ENCODE measurements at places on chromosomes 16 and 17. TPM values are rescaled to one million over a fixed set of nuclear protein-coding genes. Genes with fewer than 3 reads are reported as not detected.

TBC1D3E gene
- total RNA-seq = not detected

CPHXL2 gene
- total RNA-seq = not detected

CDRT15 gene
- total RNA-seq = not detected

SEPTIN12 gene
- not detected for total RNA-seq

MLKL gene
- total RNA-seq = 24.6 TPM

OR4D1 gene
- not detected for total RNA-seq

TBC1D3C gene
- not detected for total RNA-seq

RSPRY1 gene
- 28.9 TPM for total RNA-seq

- no peak overlapping the region for H3K27ac ChIP-seq
- H3K4me3 ChIP-seq = peak overlapping the region; percentile 60
- DNase-seq = no peak
- peaks cover 44% of the 10 kb centered on the region for H3K27me3 ChIP-seq
- no peaks in the 10 kb centered on the region for H3K36me3 ChIP-seq
- peaks cover 39% of the 10 kb centered on the region for H3K4me1 ChIP-seq
These were observed 786 bp upstream of the CACNA1G start for GRCh38 chr17:50559674-50560184.

DNA sequence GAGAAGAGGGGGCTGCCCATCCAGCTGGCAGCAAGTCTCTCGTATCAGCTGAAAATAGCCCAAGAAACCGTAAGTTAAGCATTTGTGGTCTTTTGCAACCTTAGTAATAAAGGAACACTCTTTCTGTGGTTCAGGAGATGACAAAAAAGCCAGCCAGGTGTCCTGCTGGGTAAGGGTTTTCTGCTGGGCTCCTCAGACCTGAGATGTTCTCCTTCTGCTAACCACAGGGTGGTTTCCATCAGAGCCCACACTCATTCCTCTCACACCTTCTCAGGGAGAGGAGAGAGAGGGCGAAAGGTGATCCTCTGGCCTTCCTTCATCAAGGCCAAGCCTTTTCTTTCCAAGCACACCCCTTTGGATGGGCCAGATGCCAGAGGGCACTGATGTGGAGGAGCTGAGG lies 70.7 kb downstream of the TEX14 start:
- DNase-seq = no peak
- H3K36me3 ChIP-seq = no peaks in the 10 kb centered on the region
- no peaks in the 10 kb centered on the region for H3K4me1 ChIP-seq
- no peaks in the 10 kb centered on the region for H3K27me3 ChIP-seq
- H3K27ac ChIP-seq = no peak overlapping the region

- peaks cover 6% of the 10 kb centered on the region for H3K4me1 ChIP-seq
- no peak overlapping the region for H3K4me3 ChIP-seq
- no peaks in the 10 kb centered on the region for H3K27me3 ChIP-seq
These were observed 375.9 kb downstream of the CDH13 start for GRCh38 chr16:83002351-83003334.

DNA sequence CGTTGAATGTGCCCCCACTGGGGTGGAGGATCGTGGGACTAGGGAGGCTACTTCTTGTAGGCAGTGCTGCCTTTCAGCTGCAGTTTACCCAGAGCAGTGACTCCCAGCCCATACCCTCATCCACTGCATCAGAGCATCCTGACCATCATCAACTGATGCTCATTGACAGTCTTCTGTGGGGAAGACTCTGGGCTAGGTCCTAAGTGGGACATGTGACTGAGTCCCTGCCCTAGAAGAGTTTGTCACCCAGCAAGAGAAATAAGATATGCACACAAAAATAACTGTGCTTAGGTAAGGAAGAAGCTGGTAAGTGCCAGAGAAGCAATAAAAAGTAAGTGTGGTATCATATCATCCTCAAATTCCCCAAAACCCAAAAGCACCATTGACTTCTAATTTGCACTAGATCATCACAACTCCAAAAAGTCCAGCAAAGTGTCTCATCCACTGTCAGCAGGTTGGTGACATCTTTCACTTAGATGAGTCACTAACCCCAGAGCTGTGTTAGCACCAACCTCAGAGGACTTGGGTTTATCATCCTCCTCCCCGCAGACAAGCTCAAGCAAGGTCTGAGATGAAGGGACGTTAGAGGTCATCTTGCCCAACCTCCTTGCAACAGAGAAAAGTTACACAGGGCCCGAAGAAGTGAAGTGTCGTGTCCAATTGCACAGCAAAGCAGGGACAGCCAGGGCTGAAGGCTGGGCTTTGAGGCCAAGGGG lies 99.0 kb downstream of the CCDC182 start:
- DNase-seq = no peak
- H3K36me3 ChIP-seq = no peaks in the 10 kb centered on the region
- no peak overlapping the region for H3K4me3 ChIP-seq
- no peaks in the 10 kb centered on the region for H3K27me3 ChIP-seq
- no peak overlapping the region for H3K27ac ChIP-seq

DNA sequence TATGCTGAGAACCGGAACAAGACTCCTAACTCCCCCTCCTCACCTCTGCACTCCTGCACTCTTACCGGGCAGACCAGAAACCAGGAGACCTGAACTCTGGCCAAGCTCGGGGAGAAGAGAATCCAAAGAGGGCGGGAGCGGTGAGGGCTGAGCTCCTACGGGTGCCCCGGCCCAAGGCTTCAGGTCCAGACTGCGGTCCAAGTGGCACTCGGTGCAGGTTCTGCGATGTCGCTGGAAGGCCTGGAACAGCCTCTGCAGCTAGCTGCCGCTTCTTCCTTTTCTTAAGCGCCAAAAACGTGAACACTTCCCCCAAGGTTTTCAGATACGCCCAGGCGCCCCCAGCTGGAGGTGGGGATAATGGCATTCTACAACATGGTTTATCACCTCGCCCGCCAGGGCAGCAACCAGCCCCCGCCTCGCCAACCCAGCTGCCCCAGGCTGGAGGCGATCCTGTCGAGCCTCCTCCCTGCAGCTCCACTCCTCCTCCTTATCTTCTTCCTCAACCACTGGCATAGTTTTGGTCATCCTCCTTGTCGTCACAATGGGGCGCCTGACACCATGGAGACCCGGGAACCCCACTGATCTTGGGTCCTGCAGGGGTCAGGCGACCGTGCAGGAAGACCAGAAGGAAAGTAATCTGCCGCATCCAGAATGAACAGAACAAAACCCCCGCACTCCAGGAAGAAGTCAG lies 1735.9 kb downstream of the TP53TG3F start:
- H3K4me1 ChIP-seq = no peaks in the 10 kb centered on the region
- no peaks in the 10 kb centered on the region for H3K36me3 ChIP-seq
- H3K27me3 ChIP-seq = no peaks in the 10 kb centered on the region
- H3K4me3 ChIP-seq = no peak overlapping the region

- no peak overlapping the region for H3K4me3 ChIP-seq
- no peaks in the 10 kb centered on the region for H3K4me1 ChIP-seq
- H3K36me3 ChIP-seq = no peaks in the 10 kb centered on the region
- H3K27ac ChIP-seq = no peak overlapping the region
- no peak for DNase-seq
These were observed 157.0 kb downstream of the CCDC182 start for GRCh38 chr17:57588086-57588485.

DNA sequence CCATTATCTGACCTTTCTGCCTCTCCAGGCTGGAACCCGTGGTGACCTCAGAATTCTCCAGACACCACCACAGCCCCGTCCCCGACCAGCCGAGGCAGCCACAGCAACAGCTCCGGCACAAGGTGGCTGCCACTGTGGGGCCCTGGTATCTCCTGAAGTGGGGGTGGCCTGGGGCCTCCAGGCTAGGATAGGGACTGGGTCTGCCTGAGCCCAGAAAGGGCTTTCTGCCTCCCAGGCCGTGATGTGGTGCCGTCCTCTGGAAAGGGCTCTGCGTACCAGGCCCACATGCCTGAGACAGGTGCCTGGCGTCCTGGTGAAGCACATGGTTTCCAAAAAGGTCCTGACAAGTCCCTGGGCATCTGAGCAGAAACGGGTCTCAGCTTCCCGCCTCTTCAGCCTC lies 17.1 kb downstream of the FLYWCH1 start:
- no peaks in the 10 kb centered on the region for H3K27me3 ChIP-seq
- no peak overlapping the region for H3K27ac ChIP-seq
- peaks cover 8% of the 10 kb centered on the region for H3K36me3 ChIP-seq
- no peaks in the 10 kb centered on the region for H3K4me1 ChIP-seq
- no peak for DNase-seq
- H3K4me3 ChIP-seq = no peak overlapping the region

- no peaks in the 10 kb centered on the region for H3K27me3 ChIP-seq
- no peaks in the 10 kb centered on the region for H3K36me3 ChIP-seq
- DNase-seq = no peak
- H3K4me1 ChIP-seq = peaks cover 2% of the 10 kb centered on the region
These were observed 25.4 kb upstream of the RHOT1 start for GRCh38 chr17:32116937-32117336.

GRCh38 chr16:59432896-59433295 lies 698.8 kb upstream of the GOT2 start:
- H3K36me3 ChIP-seq = no peaks in the 10 kb centered on the region
- no peak for DNase-seq
- H3K4me1 ChIP-seq = no peaks in the 10 kb centered on the region
- no peak overlapping the region for H3K27ac ChIP-seq

DNA sequence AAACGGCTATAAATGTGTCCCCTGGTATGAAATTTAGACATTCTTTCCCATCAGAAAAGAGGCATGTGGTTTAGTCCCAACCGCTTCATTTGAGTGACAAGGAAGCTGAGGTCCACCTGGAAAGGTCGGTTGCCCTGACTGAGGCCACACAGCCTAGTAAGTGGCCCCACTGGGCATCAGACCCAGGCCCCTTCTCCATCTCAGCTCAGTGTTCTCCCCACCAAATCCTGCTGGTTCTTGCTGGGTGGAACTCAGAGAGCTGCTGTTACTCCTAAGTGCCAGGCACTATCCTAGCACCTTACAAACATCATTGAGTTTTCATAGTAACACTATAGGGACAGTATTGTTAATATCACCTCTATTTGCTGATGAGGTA lies 153.5 kb downstream of the SOCS1 start:
- no peak for DNase-seq
- peaks cover 29% of the 10 kb centered on the region for H3K4me1 ChIP-seq
- no peak overlapping the region for H3K4me3 ChIP-seq
- H3K27me3 ChIP-seq = no peaks in the 10 kb centered on the region

- H3K4me1 ChIP-seq = no peaks in the 10 kb centered on the region
- H3K4me3 ChIP-seq = no peak overlapping the region
- DNase-seq = no peak
These were observed 144.8 kb downstream of the GSG1L start for GRCh38 chr16:27918755-27919154.

DNA sequence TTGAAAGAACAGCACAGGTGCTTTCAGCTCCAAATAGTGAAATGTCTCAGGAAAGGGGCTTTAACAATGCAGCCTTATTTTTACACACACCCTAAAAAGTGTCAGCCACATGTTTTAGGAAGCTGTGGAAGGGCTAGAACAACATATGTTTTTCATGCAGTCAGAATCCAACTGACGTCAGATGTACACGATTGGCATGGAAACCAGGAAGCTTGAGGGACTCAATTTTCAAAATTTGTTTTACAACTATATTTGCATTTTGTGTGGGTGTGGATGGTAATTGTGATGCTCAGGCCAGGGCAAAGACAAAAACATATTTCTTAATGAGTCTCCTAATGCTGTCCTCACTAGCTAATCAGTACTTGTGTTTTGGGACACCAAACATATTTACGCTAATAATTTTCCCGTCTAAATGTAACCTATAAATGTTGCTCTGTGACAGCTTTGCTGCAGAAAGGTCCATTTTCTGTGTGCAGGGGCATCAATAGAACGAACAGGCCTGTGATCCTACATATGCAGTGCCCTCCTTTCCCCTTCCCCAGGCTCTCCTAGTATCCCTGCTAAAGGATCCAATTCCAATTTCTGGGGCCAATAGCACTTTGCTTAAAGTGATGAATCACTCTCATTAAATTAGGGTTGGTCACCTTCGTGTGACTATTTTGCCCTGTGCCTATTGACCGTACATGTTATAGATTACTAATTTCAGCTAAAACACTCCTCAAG lies 434.0 kb upstream of the CDH5 start:
- no peaks in the 10 kb centered on the region for H3K36me3 ChIP-seq
- H3K27ac ChIP-seq = no peak overlapping the region

DNA sequence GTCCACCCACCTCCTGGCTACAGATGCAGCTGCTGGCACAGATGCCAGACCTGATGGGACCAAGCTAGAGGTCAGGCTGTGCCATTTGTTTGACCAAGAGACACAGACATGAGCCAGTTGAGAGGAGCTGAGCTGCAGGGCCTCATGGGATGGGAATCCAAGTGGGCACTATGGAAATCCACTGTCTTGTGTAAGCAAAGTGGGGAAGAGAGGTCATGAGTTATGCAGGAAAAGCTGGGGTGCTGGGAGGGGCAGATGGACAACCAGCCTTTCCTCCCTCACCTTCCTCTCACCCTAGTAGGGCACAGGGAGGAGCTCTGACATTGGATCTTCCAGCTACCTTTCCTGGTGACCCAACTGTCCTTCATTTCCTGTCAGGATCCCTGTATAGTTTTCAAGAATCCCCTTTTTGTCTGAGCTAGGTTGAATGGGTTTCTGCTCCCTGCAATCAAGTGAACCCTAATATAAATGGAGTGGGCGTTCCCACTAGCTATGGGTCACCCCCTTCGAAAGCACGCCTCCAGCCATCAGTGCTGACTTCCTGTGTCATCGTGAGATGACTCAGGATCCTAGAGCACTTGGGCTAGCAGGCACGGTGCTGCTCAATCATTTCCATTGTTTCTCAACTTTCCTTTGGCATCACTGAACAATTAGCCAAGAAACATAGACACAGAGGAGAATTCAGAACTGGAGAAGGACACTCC lies 13.6 kb downstream of the ATPAF2 start:
- no peaks in the 10 kb centered on the region for H3K27me3 ChIP-seq
- peak; percentile 29 for DNase-seq
- H3K27ac ChIP-seq = peak overlapping the region; percentile 9
- H3K4me3 ChIP-seq = no peak overlapping the region
- H3K4me1 ChIP-seq = peaks cover 4% of the 10 kb centered on the region
- H3K36me3 ChIP-seq = peaks cover 22% of the 10 kb centered on the region

GRCh38 chr16:30888856-30889499 lies 4.9 kb downstream of the BCL7C start:
- H3K36me3 ChIP-seq = peaks cover 69% of the 10 kb centered on the region
- H3K4me1 ChIP-seq = peaks cover 12% of the 10 kb centered on the region
- no peak overlapping the region for H3K27ac ChIP-seq
- H3K27me3 ChIP-seq = no peaks in the 10 kb centered on the region
- H3K4me3 ChIP-seq = no peak overlapping the region

Measured in upper lobe of left lung (tissue), 6 donors.